ENCODE measurements at places on chromosomes 7 and 10.

GRCh38 chr7:103636153-103636552, 190.1 kb upstream of the SLC26A5 start:
- DNase-seq: no peak

DNA sequence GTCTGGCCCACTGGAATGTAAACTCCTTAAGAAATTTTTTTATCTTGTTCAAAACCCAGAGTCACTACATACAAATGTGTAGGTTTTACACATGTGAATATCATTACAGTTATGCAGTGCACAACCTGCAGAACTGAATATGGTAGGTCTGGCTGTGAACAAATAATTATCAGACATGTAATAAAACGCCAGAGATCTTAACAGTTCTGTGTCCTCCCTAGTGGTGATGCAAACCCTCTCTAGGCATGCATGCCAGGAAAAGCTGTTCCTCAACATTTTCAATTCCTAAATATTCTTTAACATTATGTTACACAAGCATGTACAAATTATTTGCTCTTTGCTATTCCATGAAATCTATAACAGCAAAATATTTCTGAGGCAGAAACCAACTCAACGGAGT, 124.6 kb downstream of the IMMP2L start:
- DNase-seq: no peak

DNA sequence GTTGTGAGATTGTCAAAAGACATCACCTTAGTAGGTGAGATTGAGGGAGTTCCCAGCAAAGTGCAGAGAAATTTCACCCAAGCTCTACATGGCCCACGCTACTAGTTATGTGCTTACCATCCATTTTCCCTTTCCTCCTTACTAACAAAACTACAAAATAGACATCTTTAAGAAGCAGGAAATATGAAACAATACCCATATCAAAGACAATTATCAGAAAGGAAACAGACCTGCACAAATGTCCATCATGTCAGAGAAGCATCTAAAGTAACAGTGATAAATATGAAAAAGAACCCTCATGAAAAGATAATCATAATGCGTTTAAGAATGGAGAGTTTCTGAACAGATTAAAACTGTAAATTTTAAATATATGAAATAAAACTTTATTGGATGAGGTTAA, 28.2 kb downstream of the GIMAP4 start:
- DNase-seq: no peak

DNA sequence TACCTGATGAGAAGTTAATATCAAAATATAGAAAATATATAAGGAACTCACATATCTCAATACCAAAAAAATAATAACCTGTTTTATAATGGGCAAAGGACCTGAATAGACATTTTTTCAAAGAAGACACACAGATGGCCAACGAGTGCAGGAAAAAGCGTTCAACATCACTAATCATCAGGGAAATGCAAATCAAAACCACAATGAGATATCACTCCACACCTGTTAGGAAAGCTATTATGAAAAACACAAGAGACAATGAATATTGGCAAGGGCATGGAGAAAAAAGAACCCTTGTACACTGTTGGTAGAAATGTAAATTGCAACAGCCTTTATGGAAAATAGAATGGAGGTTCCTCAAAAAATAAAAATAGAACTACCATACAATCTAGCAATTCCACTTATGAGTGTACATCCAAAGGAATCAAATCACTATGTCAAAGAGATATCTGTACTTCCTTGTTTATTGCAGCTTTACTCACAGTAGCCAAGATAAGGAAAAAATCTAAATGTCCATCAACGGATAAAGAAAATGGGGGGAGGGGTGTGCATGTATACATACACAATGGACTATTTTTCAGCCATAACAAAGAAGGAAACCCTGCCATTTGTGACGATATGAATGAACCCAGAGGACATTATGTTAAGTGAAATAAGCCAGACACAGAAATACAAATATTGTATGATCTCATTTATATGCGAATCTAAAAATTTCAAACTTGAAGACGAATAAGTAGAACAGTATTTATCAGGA, 3.6 kb upstream of the ALOX5 start:
- no peak for DNase-seq
